NCI-H1930 (cell line): ENCODE measurements at places on chromosomes 16 and 17.

DNA sequence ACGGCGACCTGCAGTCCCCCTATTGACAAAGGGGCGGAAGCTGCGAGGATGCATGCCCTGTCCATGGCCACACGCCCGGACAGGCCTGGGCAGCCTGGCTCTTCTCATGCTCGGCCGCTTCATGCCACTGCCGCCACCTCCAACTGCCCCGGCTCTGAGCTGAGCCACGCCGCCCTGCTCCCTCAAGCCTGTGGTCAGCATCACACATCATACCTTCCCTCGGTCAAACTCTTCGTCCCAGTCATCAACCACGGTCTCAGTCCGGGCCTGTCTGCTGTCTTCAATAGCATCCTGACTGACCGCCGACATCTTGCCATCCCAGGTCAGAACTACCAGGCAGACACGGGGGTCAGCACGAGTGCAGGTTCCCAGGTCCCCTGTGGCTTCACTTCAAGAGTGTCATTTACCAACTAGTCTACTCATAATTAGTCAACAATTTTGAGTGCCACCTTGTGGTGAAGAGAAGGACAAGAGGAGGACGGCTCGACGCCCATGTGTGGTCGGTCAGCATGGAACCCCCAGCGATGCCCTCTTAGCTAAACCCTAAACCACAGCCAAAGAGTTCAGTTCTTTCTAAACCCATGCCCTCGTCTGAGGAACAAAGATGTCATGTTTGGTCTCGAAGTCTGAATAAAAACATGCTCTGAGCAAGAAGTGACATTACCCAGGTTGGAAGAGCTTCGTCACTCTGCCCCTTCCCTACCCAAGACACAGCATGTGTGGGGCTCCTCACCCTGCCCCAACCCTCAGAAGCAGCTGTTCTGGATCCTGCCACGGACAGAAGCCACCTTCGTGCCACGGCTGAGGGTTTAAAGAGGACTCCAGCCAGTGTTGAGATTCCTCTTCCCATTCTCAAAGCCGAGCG is 16.9 kb upstream of the CYTH1 start:
- DNase-seq = no peak

DNA sequence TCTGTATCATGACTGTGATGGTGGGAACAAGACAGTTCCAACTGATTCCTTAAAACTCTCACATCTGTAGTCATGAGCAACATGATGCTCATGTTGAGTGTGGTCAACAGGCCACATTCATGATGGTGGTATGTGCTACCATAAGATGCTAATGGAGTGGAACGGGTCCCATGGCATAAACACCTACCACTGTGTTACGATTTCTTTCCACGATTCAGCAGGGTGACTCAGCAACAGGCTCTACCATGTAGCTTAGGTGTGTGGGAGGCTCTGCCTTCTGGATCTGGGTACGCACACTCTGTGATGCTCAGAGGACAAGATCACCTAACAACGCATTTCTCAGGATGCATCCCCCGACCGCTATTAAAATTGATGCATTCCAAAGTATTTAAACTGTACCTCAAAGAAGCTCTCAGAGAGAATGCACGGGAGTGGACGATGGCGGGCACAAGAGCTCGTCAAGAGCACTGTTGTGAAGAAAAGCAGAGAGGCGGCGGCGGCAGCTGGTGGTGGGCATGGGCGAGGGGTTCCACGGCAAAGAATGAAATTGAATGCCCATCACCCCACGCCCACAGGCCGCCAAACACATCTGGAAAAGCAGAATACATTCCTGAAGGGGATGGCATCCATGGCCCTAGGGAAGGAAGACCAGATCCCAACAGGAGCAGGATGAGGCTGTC is 133.3 kb downstream of the ZNF778 start:
- no peak for DNase-seq

DNA sequence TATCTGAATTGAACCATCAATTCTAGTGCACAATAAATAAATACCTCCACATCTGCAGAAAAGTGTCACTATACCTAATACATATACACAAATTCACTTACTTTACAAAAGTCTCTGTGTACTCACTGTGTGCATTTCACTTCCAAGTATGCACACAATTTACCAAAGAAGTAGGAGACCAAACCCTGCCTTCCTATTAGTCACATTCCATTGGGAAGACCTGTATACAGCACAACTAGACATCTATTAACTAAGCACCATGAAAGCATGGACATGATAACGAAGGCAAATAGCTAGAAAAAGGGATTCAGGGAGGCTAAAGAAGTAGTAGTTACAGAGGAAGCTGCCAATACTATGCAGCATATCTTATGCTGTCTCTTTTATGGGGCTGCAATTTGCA is 139.5 kb downstream of the SNX11 start:
- DNase-seq = no peak

DNA sequence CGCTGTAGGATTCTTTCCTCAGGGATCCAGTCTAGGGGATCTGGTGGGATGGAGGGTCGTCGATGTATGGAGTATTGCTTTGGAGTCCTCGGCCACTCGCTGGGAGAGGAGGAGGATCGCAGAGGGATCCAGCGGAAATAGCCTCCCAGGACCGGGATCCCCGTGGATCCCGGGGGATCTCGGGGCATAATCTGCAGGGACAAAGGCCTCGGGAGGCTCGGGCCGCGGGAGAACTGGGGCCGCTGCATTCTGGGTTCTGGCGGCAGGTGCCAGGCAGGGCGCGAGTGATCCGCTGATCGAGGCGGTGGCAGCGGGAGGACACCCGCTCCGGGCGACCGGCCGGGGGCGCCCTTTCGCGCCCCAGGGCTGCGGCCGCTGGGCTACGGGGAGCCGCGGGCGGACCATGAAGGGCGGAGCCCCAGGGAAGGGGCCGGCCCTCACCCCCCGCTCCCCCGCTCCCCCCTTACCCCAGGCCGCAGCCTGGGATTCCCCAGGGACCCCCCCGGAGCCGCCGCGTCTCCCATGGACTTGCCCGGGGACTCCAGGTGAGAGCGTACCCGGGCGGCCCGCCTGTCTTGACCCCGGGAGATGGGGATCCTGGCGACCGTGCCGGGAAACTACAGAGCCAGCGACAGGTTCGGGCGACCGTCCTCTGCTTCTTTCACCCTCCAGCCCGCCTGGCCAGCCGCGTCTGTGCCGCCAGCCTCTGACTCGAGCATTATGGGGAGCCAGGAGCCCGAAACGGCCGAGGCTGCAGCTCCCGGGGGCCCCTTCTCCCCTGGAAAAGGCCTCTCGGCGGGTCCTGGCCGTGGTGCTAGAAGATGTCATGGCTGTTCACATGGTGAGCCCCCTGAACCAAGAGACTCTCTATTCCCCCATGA is 604 bp downstream of the PRR14 start:
- peak; percentile 82 for DNase-seq

DNA sequence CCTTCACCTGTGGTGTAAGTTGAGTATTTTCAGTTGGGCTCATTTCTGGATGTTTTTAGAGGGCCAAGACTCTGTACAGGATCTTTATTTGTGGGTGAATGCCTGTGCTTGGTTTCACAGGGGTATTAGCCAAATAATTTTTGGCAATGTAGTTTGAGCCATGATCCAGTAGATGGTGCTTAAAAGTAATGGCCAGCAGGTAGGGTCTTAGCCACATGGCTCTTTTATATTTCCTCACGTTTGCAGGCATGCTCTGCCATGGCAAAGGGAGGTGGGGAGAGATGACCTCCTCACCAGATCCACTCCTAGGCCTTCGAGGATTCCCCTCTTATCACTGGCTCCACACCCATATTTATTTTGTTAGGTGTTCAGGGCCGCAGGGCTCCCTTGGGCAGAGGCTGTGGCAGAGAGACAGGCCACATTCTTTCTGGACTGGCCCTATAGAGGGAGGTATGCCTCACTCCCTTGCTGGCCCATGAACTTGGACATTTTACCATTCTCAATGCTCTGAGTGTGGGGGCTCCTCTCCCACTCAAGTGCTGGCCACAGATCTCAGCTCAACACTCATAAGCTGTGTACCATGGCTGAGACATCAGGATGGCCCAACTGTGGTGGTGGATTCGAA is 417.1 kb downstream of the XYLT1 start:
- no peak for DNase-seq

DNA sequence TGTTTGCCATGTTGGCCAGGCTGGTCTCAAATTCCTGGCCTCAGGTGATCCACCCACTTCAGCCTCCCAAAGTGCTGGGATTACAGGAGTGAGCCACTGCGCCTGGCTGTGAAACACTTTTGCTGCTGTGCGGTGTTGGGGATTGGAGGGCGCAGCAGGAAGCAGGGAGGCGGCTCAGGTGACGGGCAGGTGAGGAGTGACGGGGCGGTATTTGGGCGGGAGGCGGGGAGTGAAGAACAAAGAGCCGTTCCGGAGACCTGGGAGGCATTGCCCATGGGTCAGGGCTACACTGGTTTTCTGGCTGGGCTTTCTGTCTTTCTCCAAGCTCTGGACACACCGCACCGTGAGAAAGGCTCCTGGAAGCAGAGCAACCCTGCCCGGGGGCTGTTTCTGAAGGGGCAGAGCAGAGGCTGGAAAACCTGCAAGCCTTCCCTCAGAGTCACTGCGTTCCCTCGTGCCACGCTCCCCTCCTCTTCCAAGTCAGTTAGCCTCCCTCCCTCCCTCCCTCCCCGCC is 22.1 kb downstream of the CRISPLD2 start:
- no peak for DNase-seq

- DNase-seq = peak; percentile 15
Observed at GRCh38 chr17:51056813-51057510, 63.7 kb downstream of the SPAG9 start.

- no peak for DNase-seq
Observed at GRCh38 chr16:69169051-69169450, 17.9 kb upstream of the SNTB2 start.

DNA sequence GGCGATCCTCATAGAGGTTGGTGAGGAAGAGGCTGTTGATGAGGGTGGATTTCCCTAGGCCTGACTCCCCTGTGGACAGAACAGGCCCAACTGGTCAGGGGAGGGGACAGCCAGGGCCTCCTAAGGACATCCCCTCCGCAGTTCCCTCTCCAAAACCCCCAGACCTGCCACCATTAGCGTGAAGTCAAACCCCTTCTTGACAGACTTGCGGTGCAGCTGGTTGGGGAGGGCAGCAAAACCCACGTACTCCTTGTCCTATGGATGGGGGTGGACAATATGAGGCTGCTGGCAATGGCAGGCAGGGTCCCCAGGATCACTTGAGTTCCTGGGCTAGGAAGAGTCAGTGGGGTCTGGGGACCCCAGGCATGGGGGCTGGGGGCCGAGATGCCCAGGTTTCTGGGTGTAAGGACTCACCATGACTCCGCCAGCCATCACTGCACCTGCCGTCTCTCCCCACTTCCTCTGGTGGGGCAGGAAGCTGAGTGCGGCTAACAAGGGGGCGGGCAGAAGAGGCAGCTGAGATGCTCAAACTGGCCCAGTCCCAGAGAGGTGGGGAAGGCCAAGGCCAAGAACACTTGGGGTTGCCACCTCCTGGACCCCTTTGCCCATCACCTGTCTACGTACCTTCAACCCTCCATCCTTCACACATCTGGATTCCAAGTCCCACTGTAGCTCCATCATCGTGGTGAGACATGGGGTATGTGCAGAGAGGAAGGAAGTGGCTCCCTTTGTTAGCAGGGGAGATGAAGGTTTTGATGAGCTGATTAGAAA is at the start of gene SEPTIN1:
Gene SEPTIN1 (minus strand): TSS at position 451 of the 771 bp plus-strand sequence. CDS start 19 bp downstream, at position 432.
- DNase-seq = no peak

DNA sequence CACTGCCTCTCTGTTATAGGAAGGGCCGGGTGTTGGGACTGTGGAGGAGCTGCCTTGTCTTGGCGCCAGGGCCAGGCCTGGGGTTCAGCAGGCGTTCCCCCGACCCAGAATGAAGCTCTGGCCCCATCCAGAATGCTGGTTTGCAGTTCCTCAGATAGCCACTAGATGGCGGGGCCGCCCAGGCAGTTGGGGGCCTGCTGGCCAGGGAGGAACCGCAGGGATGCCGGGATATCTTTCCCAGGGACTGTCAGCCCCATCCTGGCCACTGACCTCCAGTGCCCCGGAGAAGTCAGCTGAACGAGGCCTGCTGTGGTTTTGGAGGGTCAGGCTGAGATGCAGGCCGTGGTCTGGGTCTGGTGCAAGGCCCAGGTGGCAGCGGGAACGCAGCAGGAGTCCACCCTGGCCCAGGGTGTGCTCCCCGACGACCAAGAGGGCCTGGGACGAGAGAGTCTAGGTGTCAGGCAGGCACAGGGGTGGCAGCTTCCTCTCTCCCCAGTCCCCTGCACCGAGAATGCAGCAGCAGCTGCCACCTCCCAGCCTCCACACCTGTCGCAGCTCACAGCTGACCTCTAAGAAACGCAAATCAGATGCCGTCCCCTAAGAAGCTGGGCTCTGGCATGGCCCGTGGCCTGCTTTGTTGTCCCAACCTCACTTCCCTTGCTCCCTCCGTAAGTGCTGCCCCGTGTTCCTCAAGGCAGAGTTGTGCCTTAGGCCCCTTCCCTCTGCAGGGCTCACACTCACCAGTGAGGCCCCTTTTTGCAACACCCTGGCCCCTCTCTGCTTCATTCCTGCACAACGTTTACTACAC is 51.2 kb downstream of the RMI2 start:
- peak; percentile 38 for DNase-seq
